ENCODE measurements at places on chromosomes 2 and 18.
A peak's percentile ranks its signal among the peaks of the same experiment; 100 is the strongest.

GRCh38 chr2:120343100-120343432 lies 2.9 kb upstream of the INHBB start:
- DNase-seq, result no peak

- DNase-seq, result no peak
Measured at GRCh38 chr2:218727502-218728165, 17.0 kb downstream of the TTLL4 start.

GRCh38 chr2:19607931-19608771 lies 249.7 kb upstream of the OSR1 start:
- no peak for DNase-seq

- DNase-seq, result no peak
Measured at GRCh38 chr2:185291035-185291647, 447.5 kb upstream of the FSIP2 start.

DNA sequence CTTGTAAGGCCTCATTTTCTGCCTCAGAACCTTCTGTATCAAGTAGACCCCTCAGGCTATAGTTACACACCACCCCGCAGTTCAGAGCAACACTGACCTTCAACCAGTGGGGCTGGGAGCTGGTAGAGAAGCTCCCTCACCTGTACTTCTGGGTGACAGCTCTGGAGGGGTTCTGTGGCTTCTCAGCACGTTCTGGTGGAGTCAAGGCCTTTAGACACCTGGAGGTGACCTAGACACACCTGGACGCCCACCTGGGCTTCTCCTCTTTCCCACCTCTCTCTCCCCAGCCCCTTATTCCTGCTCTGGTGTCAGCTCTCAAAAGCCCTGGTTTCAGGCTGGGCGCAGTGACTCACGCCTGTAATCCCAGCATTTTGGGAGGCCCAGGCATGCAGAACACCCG lies 7.3 kb upstream of the CIB4 start:
- no peak for DNase-seq

DNA sequence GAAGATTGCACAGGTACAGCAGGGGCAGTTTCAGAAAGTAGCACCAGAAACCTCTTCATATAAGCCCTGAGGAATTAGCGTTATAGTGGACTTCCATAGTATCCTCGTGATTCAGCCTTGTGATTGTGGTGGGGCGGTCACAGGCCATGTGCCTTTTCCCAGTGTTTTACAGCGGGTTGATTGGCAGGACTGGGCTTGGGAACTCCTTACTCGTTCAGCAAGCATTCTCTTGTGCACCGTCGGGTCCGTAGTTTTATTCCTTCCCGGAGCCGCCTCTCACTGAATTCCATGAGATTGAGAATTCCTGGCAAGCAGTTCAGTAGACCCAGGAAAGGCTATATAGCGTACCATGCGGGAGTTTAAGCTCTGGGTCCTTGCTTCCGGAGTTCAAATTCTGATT lies 5.2 kb downstream of the COPS8 start:
- DNase-seq, result no peak

GRCh38 chr2:53785366-53785765 lies 1.4 kb downstream of the ASB3 start:
- no peak for DNase-seq

DNA sequence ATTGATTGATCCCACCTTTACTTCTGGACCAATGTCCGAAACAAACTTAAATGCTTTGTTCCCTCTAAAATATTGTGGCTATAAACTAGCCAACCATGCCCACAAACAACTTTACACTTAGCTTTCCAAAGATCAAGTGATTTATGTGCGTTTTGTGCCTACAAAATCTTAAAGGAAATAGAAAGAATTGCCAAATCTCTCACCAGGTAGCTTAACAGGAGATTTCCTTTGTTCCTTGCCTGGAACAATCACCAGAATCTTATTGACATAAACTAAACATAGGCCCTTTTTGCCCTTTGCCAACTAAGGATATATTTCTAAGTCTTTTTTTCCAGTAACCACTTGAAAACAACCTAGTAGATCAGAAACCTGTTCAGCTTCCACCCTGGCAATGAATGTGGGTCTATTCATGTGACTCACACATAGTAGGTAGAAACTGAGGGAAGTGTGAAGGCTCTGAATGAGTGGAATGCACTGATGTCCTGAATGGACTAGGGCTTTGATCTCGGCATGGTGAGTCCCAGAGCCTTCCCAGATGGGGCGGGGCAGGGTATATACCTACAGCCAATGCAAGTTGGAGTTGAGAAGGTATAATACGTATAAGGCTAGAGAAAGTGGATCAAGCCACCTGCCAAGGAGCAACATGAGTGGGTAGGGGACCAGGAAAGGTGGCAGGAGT lies 94.6 kb upstream of the PPP1CB start:
- DNase-seq, result no peak

GRCh38 chr2:176554101-176555048 lies 285.1 kb downstream of the MTX2 start:
- DNase-seq, result peak; percentile 47
